ENCODE measurements at places on chromosomes 6 and 20. TPM values are rescaled to one million over a fixed set of nuclear protein-coding genes. Genes with fewer than 3 reads are reported as not detected.
A peak's percentile ranks its signal among the peaks of the same experiment; 100 is the strongest.

The BNIP5 gene
- 0.10 TPM for total RNA-seq

- no peak for DNase-seq
Observed at GRCh38 chr6:87815449-87815848, 113.4 kb upstream of the AKIRIN2 start.

- DNase-seq = no peak
Observed at GRCh38 chr6:101108286-101108685, 227.2 kb upstream of the ASCC3 start.

The PNPLA1 gene
- total RNA-seq = 4.2 TPM

GRCh38 chr6:100203400-100203799, 209.4 kb upstream of the MCHR2 start:
- peak; percentile 88 for DNase-seq

- DNase-seq = no peak
Observed at GRCh38 chr20:61253640-61254511, 1.8 kb downstream of the CDH4 start.

The TBXT gene
- total RNA-seq = not detected

The DNAH8 gene
- 0.89 TPM for total RNA-seq

- peak; percentile 76 for DNase-seq
Observed at GRCh38 chr20:34472246-34472925, 43.8 kb upstream of the DYNLRB1 start.
